ENCODE measurements at places on chromosomes 5 and 9. TPM values are rescaled to one million over a fixed set of nuclear protein-coding genes. Genes with fewer than 3 reads are reported as not detected.

GRCh38 chr9:106878934-106879333 is 16.0 kb downstream of the ZNF462 start:
- peak overlapping the region; percentile 64 for H3K27ac ChIP-seq
- H3K4me1 ChIP-seq = peaks cover 53% of the 10 kb centered on the region
- DNase-seq = peak; percentile 66
- H3K4me3 ChIP-seq = peak overlapping the region; percentile 18
- H3K36me3 ChIP-seq = peaks cover 5% of the 10 kb centered on the region

GRCh38 chr9:74282526-74283253 is 214.4 kb upstream of the RORB start:
- no peaks in the 10 kb centered on the region for H3K27me3 ChIP-seq
- DNase-seq = no peak
- 0 out of 2 replicates have a peak, but pooled peaks cover 5% of the 10 kb centered on the region for H3K36me3 ChIP-seq
- H3K4me1 ChIP-seq = no peaks in the 10 kb centered on the region
- no peak overlapping the region for H3K4me3 ChIP-seq

DNA sequence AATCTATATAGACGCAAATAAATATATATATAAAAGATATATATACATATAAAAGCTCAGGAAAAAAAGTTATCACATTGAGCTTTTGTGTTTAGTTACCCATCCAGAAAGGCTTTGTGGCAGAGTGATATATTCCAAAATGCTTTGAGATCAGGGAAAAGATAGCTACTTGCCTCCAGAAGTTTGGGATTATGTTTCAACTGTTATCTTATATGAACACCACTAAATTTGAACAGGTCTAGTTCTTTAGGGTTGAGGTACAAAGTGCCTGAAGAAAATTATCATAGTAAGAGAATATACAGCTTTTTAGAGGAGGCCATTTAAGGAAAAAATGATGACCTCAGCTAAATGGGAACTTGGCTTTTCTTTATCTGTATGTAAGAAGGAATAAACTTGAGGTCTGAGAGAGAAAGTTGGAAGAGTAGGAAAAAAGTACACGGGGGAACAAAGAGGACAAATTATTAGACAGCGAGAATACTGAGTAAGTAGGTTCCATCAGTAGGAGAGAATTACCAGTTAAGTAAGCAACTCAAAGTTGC is 2.4 kb downstream of the ERP44 start:
- peaks cover 6% of the 10 kb centered on the region for H3K27me3 ChIP-seq
- peaks cover 47% of the 10 kb centered on the region for H3K4me1 ChIP-seq
- no peak for DNase-seq
- H3K36me3 ChIP-seq = no peaks in the 10 kb centered on the region
- H3K4me3 ChIP-seq = peak overlapping the region; percentile 20
- H3K27ac ChIP-seq = no peak overlapping the region

NTRK2 gene
- 0.50 TPM for total RNA-seq

GRCh38 chr5:106488407-106488806 is 1182.3 kb downstream of the EFNA5 start:
- H3K27ac ChIP-seq = no peak overlapping the region
- H3K4me1 ChIP-seq = no peaks in the 10 kb centered on the region
- H3K4me3 ChIP-seq = no peak overlapping the region
- DNase-seq = no peak
- no peaks in the 10 kb centered on the region for H3K36me3 ChIP-seq
- H3K27me3 ChIP-seq = no peaks in the 10 kb centered on the region

DNA sequence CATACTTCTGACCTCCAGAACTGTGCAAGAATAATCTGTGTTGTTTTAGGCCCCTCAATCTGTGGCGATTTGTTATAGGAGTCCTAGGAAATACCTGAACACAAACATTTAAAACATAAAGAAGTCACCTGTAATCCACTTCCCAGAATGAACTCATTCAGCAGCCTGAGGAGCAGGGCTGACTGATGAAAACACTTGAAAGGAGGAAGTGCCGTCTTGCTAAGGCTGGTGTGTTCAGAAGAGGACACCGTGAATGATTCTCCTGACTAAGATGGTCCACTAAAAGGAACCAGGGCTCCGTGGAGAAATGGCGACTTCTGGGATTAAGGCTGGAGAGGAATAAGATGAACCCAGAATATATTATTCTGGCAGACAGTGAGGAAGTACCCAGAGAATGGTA is 18.7 kb upstream of the MARCHF6 start:
- peak overlapping the region; percentile 24 for H3K4me3 ChIP-seq
- H3K36me3 ChIP-seq = no peaks in the 10 kb centered on the region
- no peak overlapping the region for H3K27ac ChIP-seq
- peaks cover 27% of the 10 kb centered on the region for H3K4me1 ChIP-seq
- DNase-seq = no peak

DNA sequence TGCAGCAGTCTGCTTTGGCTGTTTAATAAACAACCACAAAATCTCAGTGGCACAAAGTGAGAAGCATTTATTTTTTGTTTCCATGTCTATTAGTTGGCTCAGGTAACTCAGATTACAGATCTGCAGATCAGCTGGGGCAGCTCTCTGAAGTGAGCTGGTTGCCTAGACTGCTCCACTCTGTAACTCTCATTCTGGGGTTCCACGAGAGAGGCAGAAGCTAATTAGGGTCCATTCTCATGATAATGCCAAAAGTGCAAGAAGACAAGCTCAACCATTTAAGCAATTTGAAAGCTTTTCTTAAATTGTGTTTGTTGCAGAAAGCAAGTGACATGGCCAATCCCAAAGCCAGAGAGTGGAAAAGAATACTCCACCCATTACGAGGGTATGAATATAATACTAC is 13.2 kb downstream of the MEIKIN start:
- H3K27ac ChIP-seq = no peak overlapping the region
- H3K27me3 ChIP-seq = no peaks in the 10 kb centered on the region
- H3K4me1 ChIP-seq = no peaks in the 10 kb centered on the region
- H3K36me3 ChIP-seq = no peaks in the 10 kb centered on the region
- H3K4me3 ChIP-seq = no peak overlapping the region

DNA sequence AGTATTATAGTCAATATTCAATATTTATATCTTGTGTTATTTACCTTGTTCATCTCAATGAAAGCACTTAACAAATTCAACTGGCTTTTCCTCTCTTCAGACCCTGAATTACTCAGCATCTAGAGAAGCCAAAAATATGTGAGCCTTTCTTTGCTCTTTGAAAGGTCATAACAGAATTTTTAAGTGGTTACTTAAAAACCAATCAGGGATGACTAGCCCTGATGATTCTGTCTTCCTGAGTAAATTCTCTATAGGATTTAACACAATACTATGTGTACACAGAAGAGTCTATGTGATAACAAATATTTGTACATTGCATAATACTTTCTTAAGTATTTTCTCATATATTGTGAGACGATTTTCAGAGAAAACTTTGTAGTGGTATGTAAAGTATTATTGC is 546.3 kb downstream of the MAT2B start:
- H3K4me3 ChIP-seq = no peak overlapping the region
- H3K4me1 ChIP-seq = no peaks in the 10 kb centered on the region
- no peak overlapping the region for H3K27ac ChIP-seq
- no peak for DNase-seq
- H3K27me3 ChIP-seq = no peaks in the 10 kb centered on the region

- no peak for DNase-seq
- no peaks in the 10 kb centered on the region for H3K36me3 ChIP-seq
- no peak overlapping the region for H3K27ac ChIP-seq
- H3K4me1 ChIP-seq = peaks cover 4% of the 10 kb centered on the region
These were observed 15.1 kb upstream of the PWWP2A start for GRCh38 chr5:160134332-160134731.

DNA sequence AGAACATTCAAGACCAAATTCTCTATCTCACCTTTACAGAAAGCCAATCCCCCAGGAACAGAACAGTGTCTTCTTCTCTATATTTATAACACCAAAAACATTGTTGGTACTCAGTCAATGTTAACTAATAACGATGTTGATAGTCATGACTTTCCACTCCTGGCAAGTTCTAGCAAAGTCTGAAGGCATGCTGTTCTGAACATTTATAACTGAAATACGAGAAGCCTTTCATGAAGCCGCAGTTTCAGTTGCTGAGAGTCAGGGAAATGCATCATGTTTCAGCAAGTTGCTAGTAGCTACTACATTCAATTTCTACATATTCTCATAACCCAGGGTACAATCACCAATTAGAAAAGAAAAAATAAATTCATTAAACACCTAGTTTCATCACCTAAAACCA is 301.4 kb downstream of the PDE4D start:
- H3K4me3 ChIP-seq = no peak overlapping the region
- H3K4me1 ChIP-seq = peaks cover 21% of the 10 kb centered on the region
- no peaks in the 10 kb centered on the region for H3K36me3 ChIP-seq
- H3K27me3 ChIP-seq = 0 out of 2 replicates have a peak, but pooled peaks cover 2% of the 10 kb centered on the region
